ENCODE measurements at places on chromosomes 3 and 15. TPM values are rescaled to one million over a fixed set of nuclear protein-coding genes. Genes with fewer than 3 reads are reported as not detected.

DNA sequence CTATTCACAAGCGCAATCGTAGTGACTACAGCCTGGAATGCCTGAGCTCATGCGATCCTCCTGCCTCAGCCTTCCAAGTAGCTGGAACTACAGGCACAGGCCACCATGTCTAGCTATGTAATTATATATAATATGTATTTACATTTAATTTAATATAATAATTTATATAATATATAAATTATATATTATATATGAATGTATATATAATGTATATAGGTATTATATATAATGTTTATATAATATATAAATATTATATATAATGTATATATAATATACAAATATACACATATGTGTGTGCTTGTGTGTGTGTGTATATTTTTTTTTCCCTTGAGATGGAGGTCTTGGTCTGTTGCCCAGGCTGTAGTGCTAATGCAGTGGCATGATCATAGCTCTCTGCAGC is 27.6 kb upstream of the ULK4 start:
- no peak for DNase-seq

GRCh38 chr3:176969506-176969905 is 227.8 kb downstream of the TBL1XR1 start:
- DNase-seq: no peak

- DNase-seq: no peak
Measured at GRCh38 chr3:68919000-68919399, 13.3 kb downstream of the TAFA4 start.

DNA sequence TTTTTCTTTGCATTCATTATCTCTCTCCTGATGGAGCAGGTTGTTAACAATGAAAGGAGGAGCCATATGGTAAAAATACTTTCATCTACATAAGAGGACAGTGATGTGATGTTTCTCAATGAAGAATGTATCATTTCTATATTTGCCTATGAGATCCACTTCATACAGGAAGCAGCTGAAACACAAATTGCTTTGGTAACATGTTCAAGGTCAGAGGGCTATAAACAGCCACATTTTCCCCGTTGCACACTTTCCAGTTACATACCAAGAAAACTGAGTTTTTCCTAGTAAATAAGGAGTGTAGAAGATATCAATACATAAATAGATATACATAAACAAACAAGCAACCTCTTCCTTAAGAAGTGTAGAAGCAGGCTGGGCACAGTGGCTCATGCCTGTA is 32.6 kb upstream of the GYG1 start:
- DNase-seq: no peak

- no peak for DNase-seq
Measured at GRCh38 chr3:58858126-58858525, 191.6 kb upstream of the FAM3D start.

DNA sequence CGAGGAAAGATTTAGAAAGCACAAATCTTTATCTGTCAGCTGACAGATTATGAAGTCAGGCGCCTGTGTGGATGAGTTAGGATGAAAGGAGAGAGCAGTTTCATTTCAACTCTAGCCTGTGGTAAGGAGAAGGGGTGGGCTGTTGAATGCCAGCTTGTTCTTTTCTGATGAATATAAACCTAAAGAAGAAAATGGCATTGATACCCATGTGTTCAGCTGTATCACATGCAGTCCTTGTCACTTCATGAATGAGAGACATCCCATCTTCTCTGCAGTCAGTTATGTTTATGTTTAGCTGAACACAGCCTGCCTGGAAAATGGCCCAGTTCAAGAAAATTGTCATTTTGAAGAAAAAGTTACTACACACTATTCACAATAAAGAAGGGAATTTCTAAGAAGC is 345.7 kb upstream of the RBMS3 start:
- no peak for DNase-seq

GRCh38 chr3:58693940-58694850 is 27.6 kb upstream of the FAM3D start:
- DNase-seq: peak; percentile 58

PLSCR1 gene
- total RNA-seq: 57.6 TPM

GATA2 gene
- 7.1 TPM for total RNA-seq

OXSM gene
- total RNA-seq: 40.7 TPM

ZBTB47 gene
- total RNA-seq: 33.3 TPM

Measured in thyroid gland (tissue), 4 donors.